Mucosa of descending colon (tissue), 3 donors: ENCODE measurements at places on chromosomes 5 and 9. TPM values are rescaled to one million over a fixed set of nuclear protein-coding genes. Genes with fewer than 3 reads are reported as not detected.
A peak's percentile ranks its signal among the peaks of the same experiment; 100 is the strongest.

Gene OR1K1
- not detected for total RNA-seq

Gene CDC25C
- total RNA-seq, result 0.79 TPM

Gene SOHLH1
- not detected for total RNA-seq

Gene SPINK1
- total RNA-seq, result 273 TPM

Gene IDNK
- total RNA-seq, result 6.8 TPM

Gene HAVCR1
- 24.1 TPM for total RNA-seq

Gene LCN15
- total RNA-seq, result 1.6 TPM

Gene DNM1
- total RNA-seq, result 6.7 TPM

Gene SEMA5A
- 33.6 TPM for total RNA-seq

- DNase-seq, result peak; percentile 55
Observed at GRCh38 chr5:127848098-127848497, 144.9 kb downstream of the CCDC192 start.

- DNase-seq, result no peak
Observed at GRCh38 chr9:127197861-127198430, 66.6 kb upstream of the GARNL3 start.

GRCh38 chr5:16544607-16545374, 72.0 kb downstream of the RETREG1 start:
- no peak for DNase-seq

GRCh38 chr9:132190966-132191365, 29.1 kb downstream of the NTNG2 start:
- DNase-seq, result no peak

- peak; percentile 62 for DNase-seq
Observed at GRCh38 chr5:443239-444151, 519 bp downstream of the EXOC3 start.

DNA sequence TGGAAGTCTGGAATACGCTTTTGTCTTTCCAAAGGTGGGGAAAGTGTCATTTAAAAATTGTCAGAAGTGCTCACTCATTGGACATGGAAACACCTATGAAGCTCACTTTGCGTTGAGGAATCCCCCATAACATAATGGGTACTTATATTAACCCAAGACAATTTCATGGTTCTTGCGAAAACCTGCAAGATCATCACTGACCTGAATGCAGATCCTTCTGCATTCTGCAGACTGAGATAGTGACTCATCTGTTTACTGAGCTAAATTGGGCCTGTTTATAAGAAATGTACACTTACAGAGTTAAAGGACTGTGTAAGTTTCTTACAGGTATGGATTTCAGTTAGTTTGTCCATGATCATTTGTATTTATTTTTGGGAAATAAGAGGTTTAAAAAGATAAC, 153.0 kb downstream of the HMHB1 start:
- DNase-seq, result no peak

GRCh38 chr5:144864118-144864517, 693.4 kb downstream of the KCTD16 start:
- DNase-seq, result peak; percentile 32

DNA sequence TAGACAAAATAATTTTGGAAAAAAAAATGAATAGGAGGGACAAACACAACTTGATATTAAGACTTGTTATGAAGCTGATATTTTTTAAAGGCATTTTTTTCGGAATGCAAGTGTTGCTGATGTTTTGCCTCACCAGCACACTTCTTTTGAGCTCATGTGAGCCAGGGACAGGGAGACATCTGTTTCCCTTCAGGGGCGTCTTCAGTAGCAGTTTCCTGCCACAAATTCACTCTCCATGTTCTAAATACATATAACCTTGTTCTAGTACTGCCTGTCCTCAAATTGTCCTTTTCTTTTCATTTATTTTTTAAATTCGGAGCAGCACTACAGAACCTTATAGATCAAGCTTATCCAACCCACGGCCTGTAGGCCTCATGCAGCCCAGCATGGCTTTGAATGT, 316.0 kb upstream of the PAPPA start:
- DNase-seq, result no peak

DNA sequence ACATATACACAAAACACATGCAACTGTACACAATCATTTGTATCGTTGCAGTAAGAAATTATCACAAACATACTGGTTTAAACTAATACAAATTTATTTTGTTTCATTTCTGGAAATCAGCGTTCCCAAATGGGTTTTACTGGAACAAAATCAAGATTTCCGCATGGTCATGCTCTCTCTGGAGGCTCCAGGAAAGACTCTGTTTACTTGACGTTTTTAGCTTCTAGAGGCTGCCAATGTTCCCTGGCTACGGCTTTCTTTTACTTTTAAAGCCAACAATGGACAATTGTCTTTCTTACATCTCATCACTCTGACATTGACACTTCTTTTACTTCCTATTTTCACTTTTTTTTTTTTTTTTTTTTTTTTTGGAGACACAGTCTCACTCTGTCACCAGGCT, 793.1 kb downstream of the CDH9 start:
- no peak for DNase-seq

DNA sequence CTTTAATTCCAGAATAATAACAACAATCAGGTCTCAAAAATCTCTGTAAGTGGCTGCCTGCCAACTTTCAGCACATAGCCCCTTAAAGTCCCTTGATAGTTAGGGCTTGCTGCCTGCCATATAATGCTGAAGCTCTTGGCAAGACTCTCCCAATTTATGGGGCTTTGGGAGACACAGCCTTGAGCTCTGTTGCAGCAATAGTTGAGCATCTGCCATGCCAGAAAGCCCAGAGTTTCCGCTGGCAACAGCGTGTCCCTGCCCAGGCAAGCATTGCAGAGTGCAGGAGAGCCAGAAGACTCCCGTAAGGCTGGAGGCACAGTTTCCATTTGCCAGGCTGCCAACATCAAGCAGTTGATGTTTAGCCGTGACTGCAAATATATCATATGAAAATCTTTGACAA, 678.5 kb upstream of the NUDT12 start:
- DNase-seq, result no peak

- no peak for DNase-seq
Observed at GRCh38 chr9:74083681-74084433, 413.3 kb upstream of the RORB start.

GRCh38 chr9:132973713-132974112, 4.8 kb upstream of the GFI1B start:
- no peak for DNase-seq

DNA sequence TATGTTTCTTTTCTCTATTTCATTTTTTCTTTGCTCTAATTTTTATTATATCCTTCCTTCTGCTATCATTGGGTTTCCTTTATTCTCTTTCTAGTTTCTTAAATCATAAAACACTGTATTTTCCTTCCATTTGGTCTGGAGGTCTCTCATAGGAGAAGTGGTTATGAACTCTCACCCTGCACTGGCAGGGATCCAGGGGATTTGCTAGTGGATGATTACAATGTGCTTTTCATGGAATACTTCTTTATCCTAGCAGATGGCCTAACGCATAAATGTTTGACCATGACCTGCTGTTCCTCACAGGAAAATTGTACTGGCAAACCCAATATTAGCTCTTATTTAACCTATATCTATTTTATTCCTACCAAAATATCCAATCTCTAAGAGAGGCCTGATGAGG, 31.5 kb upstream of the SGCD start:
- DNase-seq, result no peak

DNA sequence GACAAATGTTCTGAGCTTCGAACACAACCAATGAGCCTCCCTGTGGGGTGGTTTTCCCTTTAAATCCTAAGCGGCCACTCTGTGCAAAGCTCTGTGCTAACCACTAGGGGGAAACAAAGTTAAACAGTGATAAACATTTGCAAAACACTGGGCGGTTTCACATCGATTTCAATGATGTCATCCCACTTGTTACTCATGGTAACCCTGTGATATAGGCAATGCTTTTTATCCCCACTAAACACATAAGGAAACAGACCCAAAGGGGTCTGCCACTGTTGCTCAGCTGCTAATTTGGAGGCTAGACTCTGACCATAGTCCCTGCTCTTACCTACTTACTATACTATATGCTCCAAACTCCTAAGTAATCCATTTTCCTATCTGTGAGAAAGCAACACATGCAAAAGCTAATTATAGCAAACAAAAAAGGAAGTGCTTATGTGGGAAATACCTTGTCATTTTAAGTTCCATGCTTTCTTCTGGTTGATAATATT, 57.3 kb downstream of the PTPN3 start:
- no peak for DNase-seq

DNA sequence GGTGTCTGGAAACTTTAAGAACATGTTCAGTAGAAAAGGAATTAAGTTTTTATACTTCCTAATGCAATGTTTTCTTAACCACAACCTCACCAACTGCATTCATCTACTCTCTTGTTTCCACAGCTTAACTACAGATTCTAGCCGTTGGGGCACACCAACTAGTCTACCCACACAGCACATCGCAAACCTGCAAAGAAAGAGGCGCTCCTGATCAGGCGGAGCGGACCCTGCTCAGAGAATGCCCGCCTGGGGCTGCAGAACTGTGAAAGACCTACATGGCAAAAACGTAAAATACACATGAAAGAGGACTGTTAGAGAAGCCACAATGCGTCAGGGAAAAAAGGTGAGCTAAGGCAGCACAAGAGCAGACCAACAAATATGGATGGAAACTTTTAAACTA, 75.4 kb upstream of the RAPGEF6 start:
- DNase-seq, result no peak

- DNase-seq, result no peak
Observed at GRCh38 chr5:148372166-148372725, 11.5 kb upstream of the FBXO38 start.

GRCh38 chr9:79719021-79719420, 147.3 kb downstream of the TLE4 start:
- no peak for DNase-seq

- no peak for DNase-seq
Observed at GRCh38 chr5:65067147-65067506, 298.4 kb downstream of the CWC27 start.

- no peak for DNase-seq
Observed at GRCh38 chr5:124454081-124454480, 292.4 kb downstream of the ZNF608 start.

DNA sequence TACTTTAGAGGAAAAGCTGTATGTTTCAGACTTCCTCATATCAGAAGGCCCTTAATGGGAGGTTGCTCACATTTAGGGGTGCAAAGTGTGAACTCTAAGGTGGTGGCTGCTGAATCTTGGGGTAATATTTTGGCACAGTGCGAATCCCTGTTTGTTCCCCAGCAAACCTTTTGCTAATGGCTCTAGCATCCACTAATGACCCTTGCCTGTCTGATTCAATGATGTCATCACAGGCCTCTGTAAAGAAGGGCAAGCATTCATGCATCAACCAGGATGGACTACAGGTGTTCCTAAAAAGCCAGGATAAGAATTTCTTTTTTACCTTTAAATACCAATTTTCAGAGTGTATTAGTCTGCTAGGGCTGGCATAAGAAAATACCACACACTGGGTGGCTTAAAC, 20.4 kb downstream of the TMEM171 start:
- no peak for DNase-seq

DNA sequence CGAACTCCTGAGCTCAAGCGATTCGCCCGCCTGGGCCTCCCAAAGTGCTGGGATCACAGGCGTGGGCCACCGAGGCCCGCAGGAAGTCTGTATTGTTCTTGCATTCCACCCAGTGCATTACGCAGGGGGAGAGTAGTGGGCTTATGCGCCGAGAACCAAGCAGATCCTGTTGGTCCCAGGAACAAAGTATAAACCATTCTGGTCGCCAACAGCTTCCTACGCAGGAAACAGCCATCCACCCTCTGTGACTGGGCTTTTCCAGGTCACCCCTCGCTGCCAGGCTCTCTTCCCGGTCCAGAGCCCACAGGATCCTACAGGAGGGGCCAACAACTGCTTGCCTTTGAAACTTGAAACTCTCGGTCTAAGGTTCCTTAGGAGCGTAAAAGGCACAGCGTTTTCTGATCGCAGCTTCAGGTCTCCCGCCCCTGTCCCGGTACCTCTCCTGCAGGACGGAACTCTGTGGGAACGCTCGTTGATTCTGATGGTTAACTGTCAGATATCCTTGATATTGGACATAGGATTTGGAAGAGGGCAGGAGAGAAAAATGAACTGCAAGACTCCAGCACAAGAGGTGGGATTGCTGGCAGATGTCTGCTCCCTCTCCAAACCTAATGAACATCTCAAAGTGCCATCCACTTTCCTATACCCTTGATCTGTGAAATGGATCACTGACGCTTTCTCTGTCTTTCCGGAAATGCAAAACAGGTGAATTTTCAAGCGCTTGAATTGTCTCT, 4.2 kb upstream of the ANXA2R start:
- no peak for DNase-seq

DNA sequence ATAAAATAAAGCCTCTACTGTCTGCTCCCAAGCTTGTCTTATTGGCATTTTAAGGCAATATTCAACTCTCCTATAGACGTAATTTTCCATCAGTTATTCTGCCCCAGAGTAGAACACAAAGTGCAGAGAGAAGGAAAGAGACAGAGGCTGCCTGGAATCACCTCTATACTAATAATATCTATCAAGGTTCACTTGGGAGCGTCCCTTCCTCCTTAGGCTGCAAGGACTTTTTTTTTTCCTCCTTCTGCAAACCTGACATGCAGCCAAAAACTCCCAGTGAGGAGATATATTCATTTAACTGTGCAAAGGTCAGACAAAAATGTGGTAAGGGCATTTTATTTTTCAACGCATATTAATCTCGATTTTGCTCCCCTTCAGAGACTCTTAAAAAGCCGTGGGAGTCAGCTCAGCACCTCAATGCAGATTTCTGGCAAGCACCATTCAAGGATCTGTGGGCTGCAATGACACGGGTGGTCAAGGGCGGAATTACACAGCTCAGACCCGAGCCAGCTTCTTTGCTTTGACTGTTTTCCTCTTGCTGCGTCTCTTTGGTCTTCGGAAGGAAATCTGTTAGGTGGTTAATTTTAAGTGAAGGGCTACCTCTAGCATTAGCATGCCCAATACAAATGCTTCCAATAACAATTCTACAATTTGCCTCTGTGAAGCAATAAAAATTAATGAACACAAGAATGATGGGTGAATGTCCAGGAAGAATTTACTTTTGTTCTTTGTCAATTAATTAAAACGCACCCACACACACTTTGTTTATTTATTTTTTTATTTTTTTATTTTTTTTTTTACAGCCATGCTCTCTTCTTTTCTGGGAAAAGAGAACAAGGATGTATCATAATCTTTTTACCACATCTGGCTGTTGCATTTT, 587.7 kb upstream of the GRAMD2B start:
- DNase-seq, result peak; percentile 51

- no peak for DNase-seq
Observed at GRCh38 chr9:134811673-134812342, 68.8 kb upstream of the FCN2 start.

- DNase-seq, result no peak
Observed at GRCh38 chr5:86894056-86894455, 276.3 kb downstream of the COX7C start.

- no peak for DNase-seq
Observed at GRCh38 chr5:52457810-52458209, 329.9 kb upstream of the ITGA1 start.

DNA sequence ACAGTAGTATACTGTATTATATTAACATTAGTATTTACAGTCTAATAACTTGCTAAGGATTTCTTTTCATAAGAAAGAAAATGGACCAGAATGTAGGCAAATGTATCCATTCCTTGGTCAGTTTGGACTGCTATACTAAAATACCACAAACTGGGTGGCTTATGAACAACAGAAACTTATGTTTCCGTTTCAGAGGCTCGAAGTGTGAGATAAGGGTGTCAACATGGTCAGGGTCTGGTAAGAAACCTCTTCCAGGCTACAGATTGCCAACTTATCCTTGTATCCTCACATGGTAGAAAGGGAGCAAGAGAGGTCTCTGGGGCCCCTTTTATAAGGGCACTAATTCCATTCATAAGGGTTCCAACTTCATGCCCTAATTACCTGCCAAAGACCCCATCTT, 9.2 kb upstream of the ESM1 start:
- no peak for DNase-seq
